ENCODE measurements at places on chromosomes 5 and 9. TPM values are rescaled to one million over a fixed set of nuclear protein-coding genes. Genes with fewer than 3 reads are reported as not detected.
A peak's percentile ranks its signal among the peaks of the same experiment; 100 is the strongest.

SNCAIP gene
- not detected for polyA plus RNA-seq

SLC6A3 gene
- not detected for polyA plus RNA-seq

GRXCR2 gene
- not detected for polyA plus RNA-seq

RNF183 gene
- not detected for polyA plus RNA-seq

SUSD3 gene
- 41.7 TPM for polyA plus RNA-seq

RASEF gene
- polyA plus RNA-seq: not detected

PHF24 gene
- polyA plus RNA-seq: not detected

DIRAS2 gene
- not detected for polyA plus RNA-seq

AGTPBP1 gene
- polyA plus RNA-seq: 20.0 TPM

DRD1 gene
- not detected for polyA plus RNA-seq

- no peaks in the 10 kb centered on the region for H3K36me3 ChIP-seq
- H3K27me3 ChIP-seq: no peaks in the 10 kb centered on the region
- DNase-seq: peak; percentile 0
- no peak overlapping the region for H3K27ac ChIP-seq
- no peak overlapping the region for H3K4me3 ChIP-seq
Measured at GRCh38 chr9:93305497-93306020, 121.6 kb downstream of the WNK2 start.

- H3K4me3 ChIP-seq: no peak overlapping the region
- no peak for DNase-seq
- H3K27ac ChIP-seq: no peak overlapping the region
- H3K4me1 ChIP-seq: no peaks in the 10 kb centered on the region
- no peaks in the 10 kb centered on the region for H3K27me3 ChIP-seq
Measured at GRCh38 chr5:775961-776861, 8.3 kb downstream of the ZDHHC11B start.

GRCh38 chr9:90838098-90838497, 36.5 kb downstream of the SYK start:
- H3K4me3 ChIP-seq: no peak overlapping the region
- no peak overlapping the region for H3K27ac ChIP-seq
- H3K36me3 ChIP-seq: peaks cover 32% of the 10 kb centered on the region
- H3K4me1 ChIP-seq: peaks cover 80% of the 10 kb centered on the region

- H3K4me1 ChIP-seq: no peaks in the 10 kb centered on the region
- H3K4me3 ChIP-seq: no peak overlapping the region
- no peak for DNase-seq
- no peak overlapping the region for H3K27ac ChIP-seq
- H3K27me3 ChIP-seq: no peaks in the 10 kb centered on the region
Measured at GRCh38 chr5:110965773-110966581, 105.5 kb upstream of the TSLP start.

GRCh38 chr5:11346336-11346735, 557.9 kb downstream of the CTNND2 start:
- no peaks in the 10 kb centered on the region for H3K27me3 ChIP-seq
- no peak overlapping the region for H3K4me3 ChIP-seq
- H3K27ac ChIP-seq: no peak overlapping the region
- no peaks in the 10 kb centered on the region for H3K4me1 ChIP-seq
- H3K36me3 ChIP-seq: no peaks in the 10 kb centered on the region
- DNase-seq: no peak

DNA sequence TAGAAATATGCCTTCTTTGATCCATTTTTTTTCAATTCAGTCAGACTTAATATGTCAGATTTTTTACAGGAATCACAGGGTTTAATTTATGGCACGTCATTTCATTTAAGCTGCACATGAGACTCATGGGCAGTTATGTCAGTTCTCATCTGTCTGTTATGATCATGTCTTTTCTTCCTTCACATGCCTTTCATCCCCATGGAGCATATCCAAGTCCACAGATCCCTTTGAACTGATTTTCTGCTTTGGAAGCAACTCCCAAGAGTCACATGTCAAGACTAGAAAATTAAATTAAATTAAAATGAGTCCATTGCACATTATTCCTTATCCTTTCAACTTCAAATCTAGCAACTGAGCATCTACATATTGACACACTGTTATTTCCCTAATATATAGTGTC, 1274.0 kb upstream of the C9orf72 start:
- no peaks in the 10 kb centered on the region for H3K27me3 ChIP-seq
- H3K27ac ChIP-seq: no peak overlapping the region
- no peaks in the 10 kb centered on the region for H3K4me1 ChIP-seq

DNA sequence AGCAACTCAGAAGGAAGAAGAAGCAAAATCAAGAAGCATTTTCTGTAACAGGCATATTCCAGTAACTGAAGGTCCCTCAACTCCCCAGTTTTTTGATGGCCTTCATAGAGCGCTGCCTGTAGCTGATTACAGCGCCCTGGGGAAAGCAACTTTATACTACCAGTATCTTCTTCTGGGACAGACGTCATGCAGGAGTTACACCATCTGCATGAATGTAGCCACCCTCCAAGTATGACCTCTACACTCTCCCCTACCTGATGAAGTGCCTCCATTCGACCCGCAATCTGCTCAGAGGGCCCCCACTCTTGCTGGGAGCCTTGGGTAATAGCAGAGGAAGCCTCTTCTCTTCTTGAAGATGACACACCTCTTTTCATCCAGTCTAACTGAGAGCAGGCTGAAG, 21.0 kb upstream of the SH3TC2 start:
- no peaks in the 10 kb centered on the region for H3K27me3 ChIP-seq
- no peaks in the 10 kb centered on the region for H3K4me1 ChIP-seq
- DNase-seq: no peak
- H3K4me3 ChIP-seq: no peak overlapping the region

DNA sequence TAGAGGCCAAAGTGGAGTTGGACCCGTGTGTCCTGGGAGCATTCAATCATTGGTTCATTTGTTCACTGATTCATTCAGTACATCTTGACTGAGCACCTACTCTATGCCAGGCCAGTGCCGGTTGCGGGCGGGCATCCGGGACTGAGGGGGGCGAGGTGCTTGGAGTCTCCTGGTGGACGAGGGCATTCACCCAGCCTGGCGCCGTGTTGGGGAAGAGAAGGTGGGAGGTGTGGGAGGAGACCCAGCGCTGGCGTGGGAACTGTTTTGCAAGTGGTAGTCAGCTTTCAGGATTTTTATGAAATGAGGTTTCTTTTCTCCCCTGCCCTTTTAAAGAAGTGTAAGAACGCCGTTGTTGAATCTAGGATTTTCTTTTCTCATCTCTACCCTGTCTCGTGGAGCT, 37.2 kb downstream of the NCS1 start:
- no peak overlapping the region for H3K4me3 ChIP-seq
- H3K36me3 ChIP-seq: no peaks in the 10 kb centered on the region
- H3K4me1 ChIP-seq: no peaks in the 10 kb centered on the region
- DNase-seq: no peak
- no peak overlapping the region for H3K27ac ChIP-seq

DNA sequence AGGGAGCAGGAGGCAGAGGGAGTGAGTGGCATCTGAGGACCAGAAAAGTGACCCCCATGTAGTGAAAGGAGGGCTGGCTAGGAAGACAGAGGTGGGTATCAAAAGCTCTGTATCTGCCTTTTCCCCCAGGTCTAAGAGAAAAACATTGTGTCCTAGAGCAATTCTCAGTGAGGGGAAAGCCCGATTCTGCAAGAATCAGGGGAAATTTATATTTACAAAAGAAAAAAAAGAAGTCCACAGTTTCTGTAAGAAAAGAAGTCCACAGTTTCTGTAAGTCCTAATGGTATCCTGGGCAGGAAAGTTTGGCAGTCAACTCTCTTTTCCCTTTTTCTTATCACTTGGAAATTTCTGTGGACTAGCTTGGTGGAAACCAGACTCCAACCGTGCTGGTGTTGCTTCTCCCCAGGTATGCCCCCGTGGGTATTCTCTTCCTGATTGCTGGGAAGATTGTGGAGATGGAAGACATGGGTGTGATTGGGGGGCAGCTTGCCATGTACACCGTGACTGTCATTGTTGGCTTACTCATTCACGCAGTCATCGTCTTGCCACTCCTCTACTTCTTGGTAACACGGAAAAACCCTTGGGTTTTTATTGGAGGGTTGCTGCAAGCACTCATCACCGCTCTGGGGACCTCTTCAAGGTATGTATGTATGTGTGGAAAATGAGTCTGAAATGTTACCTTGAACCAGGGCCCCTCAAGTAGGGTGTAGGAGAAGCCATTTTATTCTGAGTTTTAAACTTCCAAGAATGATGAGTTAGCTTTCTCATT, 73.0 kb downstream of the SLC1A3 start:
- no peak overlapping the region for H3K4me3 ChIP-seq
- peak; percentile 78 for DNase-seq
- H3K4me1 ChIP-seq: peaks cover 66% of the 10 kb centered on the region

DNA sequence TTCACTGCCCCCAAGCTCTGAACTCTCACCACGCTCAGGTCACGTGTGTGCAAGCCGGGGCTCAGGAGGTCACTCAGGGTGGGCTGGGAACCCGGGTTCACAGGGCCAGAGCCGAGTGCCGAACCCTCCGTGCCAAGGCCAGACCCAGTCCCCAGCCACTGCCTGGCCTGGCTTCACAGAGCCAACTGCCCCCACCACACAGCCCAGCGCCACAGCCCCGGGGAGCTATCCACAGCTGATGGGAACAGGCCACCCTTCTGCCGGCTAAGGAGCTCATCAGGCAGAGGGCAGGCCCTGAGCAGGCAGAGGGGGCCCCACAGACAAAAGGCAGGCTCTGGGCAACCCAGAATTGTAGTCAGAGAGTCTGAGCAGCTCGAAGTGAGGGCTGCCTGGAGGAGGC, 117.0 kb downstream of the VAV2 start:
- H3K4me1 ChIP-seq: peaks cover 4% of the 10 kb centered on the region
- H3K36me3 ChIP-seq: no peaks in the 10 kb centered on the region
- no peak for DNase-seq
- H3K27me3 ChIP-seq: peaks cover under 1% of the 10 kb centered on the region
- no peak overlapping the region for H3K27ac ChIP-seq

DNA sequence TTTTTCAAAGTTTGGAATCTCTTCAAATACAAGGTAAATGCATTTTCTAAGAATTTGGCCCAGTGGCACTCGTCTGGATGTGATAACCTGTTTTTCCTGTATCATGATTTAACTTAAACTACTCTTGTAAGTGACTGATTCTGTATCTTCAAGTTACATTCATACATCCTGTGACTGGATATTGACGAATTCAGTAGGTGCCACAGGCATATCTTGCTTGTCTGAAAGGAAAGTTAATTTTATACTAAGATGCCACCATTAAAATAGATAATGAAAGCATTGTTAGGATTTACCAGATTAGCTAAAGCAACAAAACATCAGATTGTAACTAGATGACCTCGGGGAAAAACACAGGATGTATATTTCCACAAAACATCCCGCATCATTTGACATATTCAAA, 175.3 kb upstream of the ZNF608 start:
- no peak for DNase-seq
- no peaks in the 10 kb centered on the region for H3K27me3 ChIP-seq
- H3K36me3 ChIP-seq: no peaks in the 10 kb centered on the region
- H3K27ac ChIP-seq: no peak overlapping the region

GRCh38 chr9:124009531-124010217, 1.9 kb upstream of the LHX2 start:
- H3K4me3 ChIP-seq: no peak overlapping the region
- DNase-seq: no peak
- H3K27ac ChIP-seq: no peak overlapping the region
- no peaks in the 10 kb centered on the region for H3K36me3 ChIP-seq
- peaks cover 98% of the 10 kb centered on the region for H3K27me3 ChIP-seq

- no peaks in the 10 kb centered on the region for H3K36me3 ChIP-seq
- no peak overlapping the region for H3K4me3 ChIP-seq
- no peaks in the 10 kb centered on the region for H3K4me1 ChIP-seq
- H3K27ac ChIP-seq: no peak overlapping the region
- H3K27me3 ChIP-seq: no peaks in the 10 kb centered on the region
Measured at GRCh38 chr5:75306746-75307145, 30.3 kb upstream of the HMGCR start.

DNA sequence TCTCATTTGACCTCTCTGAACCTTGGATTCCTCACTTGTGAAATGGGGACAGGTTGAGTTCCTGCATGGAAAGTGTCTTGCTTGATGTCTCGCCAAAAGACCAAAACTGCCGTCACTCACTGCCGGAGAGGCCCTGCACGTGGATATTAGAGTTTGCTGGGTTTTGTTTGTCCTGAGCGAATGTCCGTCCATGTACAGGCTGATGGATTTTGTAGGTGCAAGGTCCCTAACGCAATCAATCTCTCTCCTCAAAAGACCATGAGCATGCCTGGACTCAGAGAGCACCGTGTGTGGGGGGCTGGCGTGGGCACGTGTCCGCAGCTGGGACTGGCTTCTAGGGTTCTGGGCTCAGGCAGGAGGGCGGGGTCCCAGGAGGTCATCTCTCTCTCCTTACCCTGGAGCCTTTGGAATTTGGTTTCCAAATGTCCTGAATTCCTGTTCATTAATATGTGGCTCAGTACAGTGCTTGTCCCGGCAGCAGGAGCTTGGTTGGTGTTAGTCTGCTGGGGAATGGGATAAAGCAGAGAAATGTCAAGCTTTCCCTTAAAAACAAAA, 146.0 kb upstream of the IER5L start:
- H3K4me1 ChIP-seq: peaks cover 52% of the 10 kb centered on the region
- H3K4me3 ChIP-seq: no peak overlapping the region
- no peaks in the 10 kb centered on the region for H3K36me3 ChIP-seq

- no peak overlapping the region for H3K27ac ChIP-seq
- H3K4me1 ChIP-seq: no peaks in the 10 kb centered on the region
- no peaks in the 10 kb centered on the region for H3K36me3 ChIP-seq
- no peak for DNase-seq
Measured at GRCh38 chr5:144333336-144333920, 162.8 kb downstream of the KCTD16 start.

- H3K36me3 ChIP-seq: no peaks in the 10 kb centered on the region
- H3K4me1 ChIP-seq: peaks cover 2% of the 10 kb centered on the region
- no peak for DNase-seq
- H3K4me3 ChIP-seq: no peak overlapping the region
- no peak overlapping the region for H3K27ac ChIP-seq
Measured at GRCh38 chr9:123798195-123798594, 131.7 kb downstream of the DENND1A start.

- H3K4me3 ChIP-seq: peak overlapping the region; percentile 97
- H3K27me3 ChIP-seq: no peaks in the 10 kb centered on the region
- H3K36me3 ChIP-seq: no peaks in the 10 kb centered on the region
- H3K4me1 ChIP-seq: peaks cover 88% of the 10 kb centered on the region
- DNase-seq: peak; percentile 62
Measured at GRCh38 chr9:134329886-134330285, 3.6 kb downstream of the RXRA start.

GRCh38 chr5:172644266-172644665, 3.2 kb downstream of the NEURL1B start:
- H3K27me3 ChIP-seq: peaks cover 11% of the 10 kb centered on the region
- no peaks in the 10 kb centered on the region for H3K36me3 ChIP-seq
- no peak for DNase-seq

DNA sequence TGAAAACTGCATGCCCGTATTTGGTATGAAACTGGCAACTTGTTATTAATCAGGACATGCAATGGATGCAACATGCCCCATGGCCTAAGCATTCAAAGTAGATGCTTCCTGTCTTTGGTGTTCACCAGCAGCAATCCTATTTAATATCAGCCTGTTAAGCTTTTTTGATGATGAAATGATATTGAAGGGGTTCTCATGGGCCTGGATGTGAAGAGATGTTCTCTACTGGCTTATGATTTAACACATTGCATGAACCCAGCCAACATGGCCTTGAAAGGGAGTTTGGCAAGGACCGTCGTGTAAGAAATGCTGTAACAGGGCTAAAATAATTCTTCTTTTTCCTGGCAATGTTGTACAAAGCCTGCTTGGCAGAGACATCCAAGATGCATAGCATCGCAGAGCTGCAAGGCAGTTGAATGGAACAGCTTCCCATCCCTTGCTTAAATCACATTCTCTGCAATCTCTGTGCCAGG, 111.2 kb downstream of the SMARCA2 start:
- no peak for DNase-seq
- H3K27me3 ChIP-seq: no peaks in the 10 kb centered on the region
- H3K27ac ChIP-seq: no peak overlapping the region
- peaks cover 21% of the 10 kb centered on the region for H3K4me1 ChIP-seq
- H3K36me3 ChIP-seq: peaks cover 65% of the 10 kb centered on the region
- H3K4me3 ChIP-seq: peak overlapping the region; percentile 22

GRCh38 chr5:132023258-132024116, 12.0 kb upstream of the ACSL6 start:
- no peak for DNase-seq
- H3K36me3 ChIP-seq: no peaks in the 10 kb centered on the region
- no peaks in the 10 kb centered on the region for H3K4me1 ChIP-seq
- H3K27me3 ChIP-seq: peaks cover 4% of the 10 kb centered on the region

Measured in CD14-positive monocyte (primary cell).